ENCODE measurements at places on chromosomes 12 and 14.

DNA sequence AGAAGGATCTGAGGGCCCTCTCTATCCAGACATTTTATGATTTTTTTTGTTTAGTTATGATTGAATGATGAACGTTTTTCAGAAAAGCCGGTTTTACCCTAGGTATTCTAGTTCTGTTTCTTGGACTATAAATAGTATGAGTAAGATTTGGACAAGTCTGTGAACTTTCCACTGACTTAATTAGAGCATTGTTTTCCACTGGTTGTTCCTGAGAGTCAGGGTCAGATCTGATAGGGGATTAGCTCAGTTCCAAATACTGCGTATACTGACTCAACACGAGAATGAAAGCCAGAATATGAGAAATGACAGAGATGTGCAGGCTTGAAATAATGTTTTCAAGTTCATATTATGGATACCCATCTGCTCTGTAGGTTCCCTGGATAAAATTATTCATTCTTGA is 361.6 kb downstream of the AEBP2 start:
- no peak for DNase-seq

- DNase-seq = peak; percentile 63
These were observed 31.5 kb upstream of the LIMA1 start for GRCh38 chr12:50314636-50315312.

DNA sequence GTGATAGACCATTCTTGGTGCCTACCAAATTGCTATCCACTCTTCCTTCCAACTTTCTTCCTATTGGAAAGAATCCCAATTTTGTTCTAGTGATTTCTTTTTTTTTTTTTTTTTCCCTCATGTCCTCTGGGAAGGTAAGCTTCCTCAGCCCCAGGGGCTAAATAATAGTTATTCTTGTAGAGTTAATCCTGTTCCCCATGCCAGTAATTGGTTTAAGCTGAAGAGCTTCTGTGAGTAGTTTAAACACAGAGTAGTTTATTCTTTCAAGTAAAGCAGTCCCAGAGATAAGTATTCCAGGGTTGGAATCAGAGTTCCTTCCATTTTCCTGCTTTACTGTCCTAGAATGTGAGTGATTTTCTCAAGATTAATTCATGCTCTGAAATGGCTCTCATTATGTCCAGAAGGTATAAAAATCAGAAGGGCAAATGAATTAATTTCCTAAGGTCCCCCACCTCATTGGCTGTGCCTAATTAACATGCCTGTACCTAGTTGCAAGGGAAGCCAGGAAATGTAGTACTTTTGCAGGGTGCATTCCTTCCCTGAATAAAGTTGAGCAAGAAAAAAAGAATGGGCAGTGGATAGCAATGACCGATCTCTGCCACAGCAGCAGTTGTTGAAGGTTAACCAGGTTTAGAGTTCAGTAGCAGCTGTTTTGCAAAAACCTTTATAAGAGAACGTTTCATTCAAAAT is 97.8 kb downstream of the PLEKHA5 start:
- DNase-seq = no peak

DNA sequence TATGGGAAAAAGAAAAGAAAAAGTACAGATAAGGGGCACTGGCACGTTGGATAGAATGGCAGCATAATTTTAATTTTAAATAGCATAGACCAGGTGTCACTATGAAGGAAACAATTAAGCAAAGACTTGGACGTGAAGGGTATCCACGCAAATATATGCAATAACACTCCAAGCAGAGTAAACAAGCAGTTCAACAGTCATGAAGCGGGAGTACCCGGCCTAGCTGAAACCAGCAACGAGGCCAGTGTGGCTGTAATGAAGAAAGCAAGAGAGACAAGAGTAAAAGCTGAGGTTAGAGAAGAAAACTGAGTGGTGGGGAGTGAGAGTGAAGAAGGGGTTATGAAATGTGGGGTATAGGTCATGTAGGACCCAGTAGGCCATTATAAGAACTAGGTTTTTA is 85.4 kb downstream of the BCL2L14 start:
- no peak for DNase-seq

DNA sequence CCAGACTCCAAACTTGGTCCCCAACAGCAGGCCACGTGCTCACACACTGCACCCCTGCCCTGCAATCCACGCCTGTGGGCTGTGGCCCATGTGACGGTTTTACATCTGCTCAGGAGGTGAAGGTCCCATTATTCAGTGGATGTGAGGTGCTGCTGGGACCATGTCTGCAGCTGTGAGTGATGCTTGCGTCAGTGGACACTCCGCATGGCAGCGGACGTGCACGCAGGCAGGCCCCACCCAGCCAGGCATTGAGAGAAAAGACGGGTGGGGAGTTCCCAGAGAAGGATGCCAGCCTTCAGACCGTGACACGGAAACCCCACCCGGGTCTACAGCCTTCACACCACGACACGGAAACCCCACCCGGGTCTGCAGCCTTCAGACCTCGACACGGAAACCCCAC is 67.6 kb downstream of the NOC4L start:
- DNase-seq = no peak

DNA sequence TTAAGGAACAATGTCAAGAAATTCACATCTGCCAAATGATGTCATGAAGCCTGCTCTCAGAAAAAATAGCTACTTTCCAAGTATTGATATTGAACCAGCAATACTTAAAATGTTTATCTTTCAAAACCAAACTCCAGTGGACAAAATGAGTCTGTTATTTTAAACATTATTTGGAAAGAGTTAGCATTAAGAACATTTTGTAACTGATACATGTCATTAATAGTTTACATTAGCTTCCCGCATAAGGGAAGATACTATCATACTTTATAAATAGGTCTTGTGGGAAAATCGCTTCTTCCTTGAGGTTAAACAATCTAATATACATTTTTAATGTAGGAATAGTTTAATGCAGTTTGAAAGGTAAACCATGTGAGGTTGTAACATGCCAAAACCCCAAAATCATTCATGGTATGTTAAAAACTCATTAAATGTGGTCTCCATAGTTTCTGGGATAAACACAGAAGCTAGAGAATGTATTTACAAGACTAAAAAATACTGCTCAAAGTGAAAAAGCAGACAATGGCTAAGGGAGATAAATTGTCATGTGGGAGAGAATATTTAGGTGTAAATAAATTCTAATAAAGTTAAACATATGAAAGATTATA is 73.4 kb upstream of the ATP2B1 start:
- DNase-seq = no peak

DNA sequence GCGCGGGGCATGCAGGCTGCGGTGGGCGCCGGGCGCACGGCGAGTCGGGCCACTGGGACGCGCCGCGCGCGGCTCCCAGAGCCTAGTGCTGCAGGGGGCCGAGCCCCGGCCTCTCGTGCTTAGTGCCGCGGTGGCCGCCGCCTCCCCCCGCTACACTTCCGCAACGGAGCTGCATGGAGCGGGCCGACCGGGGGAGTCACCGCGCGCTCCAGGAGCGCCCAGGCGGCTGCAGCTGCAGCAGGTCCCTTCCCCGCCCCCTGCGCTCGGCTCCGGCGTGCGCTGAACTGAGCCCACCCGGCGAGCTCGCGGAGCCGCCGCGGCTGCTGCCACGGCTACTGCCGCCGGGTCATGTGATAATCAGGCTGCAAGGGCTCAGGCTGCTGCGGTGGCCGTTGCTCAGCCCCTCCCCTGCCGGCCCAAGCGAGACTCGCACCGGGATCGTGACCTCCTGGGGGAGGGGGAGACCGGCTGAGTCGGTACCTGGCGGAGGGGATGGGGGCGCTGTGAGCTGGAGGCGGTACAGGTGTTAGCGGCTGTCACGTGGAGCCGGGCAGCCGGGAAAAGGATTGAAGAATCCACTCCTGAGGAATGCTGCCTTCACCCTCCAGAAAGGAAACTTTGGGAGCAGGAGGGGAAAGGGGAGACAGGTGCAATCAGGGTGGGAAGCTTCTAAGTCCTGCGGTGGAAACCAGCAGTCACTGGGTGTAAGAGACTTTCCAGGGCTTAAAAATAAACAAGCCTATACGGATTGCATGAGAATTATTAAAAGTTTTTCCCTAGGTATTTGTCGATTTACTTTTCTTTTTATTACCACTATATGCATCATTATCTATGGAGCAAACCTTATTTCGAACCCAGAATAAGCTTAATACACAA is at the start of gene PPM1H:
Gene PPM1H, minus strand, starts transcription at position 352 of the 876 bp plus-strand sequence. CDS start 414 bp downstream, outside the sequence.
- peak; percentile 41 for DNase-seq

GRCh38 chr14:76753541-76754198 is 7.6 kb upstream of the VASH1 start:
- DNase-seq = no peak

DNA sequence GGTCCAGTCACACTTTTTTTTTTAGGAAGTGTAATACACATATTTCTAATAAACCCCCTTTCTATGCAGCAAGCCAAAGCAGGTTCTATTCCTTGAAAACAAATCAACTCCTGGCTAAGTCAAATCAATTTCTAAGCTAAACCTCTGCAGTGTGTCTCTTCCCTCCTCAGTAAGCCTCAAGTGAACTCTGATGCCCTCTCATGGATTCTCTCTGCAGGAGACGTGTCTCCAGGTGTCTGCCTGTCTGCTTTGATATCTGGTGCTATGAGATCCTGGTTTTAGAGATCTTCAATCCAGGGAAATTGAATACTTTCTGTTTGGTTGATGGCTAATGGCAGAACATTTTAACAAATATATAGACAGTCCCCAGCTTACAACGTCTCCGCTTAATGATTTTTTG is 791.7 kb downstream of the AACS start:
- no peak for DNase-seq

- no peak for DNase-seq
These were observed 12.9 kb upstream of the KRAS start for GRCh38 chr12:25263594-25263993.

GRCh38 chr14:78752518-78753188 is 582.5 kb downstream of the NRXN3 start:
- no peak for DNase-seq

DNA sequence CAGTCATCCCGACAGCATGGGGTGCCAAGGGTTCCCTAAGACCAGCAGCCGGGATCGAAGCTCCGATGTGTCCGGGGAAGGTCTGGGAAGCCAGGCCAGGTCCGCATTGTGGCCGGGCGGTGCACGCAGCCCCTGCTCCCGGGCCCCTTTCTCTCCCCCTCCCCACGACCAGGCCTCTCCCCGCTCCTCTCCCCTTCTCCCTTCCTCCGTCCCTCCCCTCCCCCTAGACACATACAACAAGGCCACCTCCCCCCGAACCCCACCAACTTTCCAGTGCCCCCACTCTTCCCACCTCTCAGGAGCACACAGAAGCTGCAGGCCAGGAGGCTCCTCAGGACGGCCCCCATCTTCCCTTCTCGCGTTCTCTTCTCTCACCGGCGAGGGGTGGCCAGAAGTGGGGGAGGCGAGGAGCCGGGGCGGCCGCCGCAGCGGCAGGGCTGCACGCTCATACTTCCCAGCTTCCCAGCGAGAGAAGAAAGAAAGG is 413 bp downstream of the LRP6 start:
- peak; percentile 6 for DNase-seq

DNA sequence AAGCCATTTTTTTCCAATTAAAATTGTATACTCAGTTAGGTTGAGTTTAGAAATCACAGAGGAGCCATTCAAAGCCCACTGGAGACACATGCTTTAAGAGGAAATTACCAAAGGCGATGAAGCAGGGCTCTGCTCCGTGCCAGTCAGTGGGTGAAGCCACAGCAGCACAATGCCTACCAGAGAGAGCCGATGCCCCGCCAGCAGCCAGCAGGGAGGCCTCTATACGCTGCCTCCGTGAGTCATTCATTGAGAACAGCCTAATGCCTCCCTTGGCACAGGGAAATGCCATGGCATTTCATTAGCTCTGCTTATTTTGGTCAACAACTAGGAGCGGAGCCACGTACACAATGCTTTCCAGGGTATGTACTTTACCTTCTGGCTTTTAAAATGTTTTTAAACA is 197.8 kb upstream of the FRMD6 start:
- peak; percentile 41 for DNase-seq

DNA sequence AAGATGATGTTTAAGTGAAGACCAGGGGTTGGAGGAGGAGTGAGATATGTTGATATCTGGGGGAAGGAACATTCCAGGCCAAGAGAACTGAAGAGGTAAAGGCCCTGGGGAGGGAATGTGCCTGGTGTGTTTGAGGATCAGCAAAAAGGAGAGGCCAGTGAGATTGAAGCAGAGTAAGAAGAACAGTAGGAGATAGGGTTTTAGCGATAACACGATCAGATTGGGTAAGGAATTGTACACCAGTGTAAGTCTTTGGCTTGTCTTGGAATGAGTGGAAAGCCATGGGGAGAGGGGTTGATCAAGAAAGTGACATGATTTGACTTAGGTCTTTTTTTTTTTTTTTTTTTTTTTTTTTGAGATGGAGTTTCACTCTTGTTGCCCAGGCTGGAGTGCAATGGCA is 4.8 kb downstream of the TROAP start:
- no peak for DNase-seq

GRCh38 chr12:27291862-27292261 is 40.8 kb upstream of the BMAL2 start:
- no peak for DNase-seq

DNA sequence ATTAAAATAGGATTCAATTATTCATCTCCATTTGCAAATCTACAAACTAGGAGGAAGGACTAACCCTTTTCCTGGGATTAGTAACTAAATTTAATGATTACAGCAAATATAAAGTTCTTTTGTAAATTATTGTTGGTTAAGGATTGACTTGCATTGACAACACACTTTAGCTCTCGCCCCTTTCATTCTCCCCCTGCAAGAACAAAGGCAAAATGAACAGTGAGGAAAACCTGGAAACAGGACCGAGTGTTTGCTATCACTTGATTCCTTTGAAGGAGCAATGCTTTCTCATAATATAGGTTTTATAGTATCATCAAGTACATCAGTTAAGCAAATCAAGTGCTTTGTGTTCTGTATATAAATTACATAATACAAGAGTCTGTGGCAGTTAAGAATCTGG is 7.4 kb upstream of the COX16 start:
- DNase-seq = no peak

GRCh38 chr12:66048218-66048834 is 82.2 kb downstream of the LLPH start:
- DNase-seq = no peak

GRCh38 chr12:113439606-113440030 is 17.4 kb downstream of the SDSL start:
- DNase-seq = peak; percentile 23

DNA sequence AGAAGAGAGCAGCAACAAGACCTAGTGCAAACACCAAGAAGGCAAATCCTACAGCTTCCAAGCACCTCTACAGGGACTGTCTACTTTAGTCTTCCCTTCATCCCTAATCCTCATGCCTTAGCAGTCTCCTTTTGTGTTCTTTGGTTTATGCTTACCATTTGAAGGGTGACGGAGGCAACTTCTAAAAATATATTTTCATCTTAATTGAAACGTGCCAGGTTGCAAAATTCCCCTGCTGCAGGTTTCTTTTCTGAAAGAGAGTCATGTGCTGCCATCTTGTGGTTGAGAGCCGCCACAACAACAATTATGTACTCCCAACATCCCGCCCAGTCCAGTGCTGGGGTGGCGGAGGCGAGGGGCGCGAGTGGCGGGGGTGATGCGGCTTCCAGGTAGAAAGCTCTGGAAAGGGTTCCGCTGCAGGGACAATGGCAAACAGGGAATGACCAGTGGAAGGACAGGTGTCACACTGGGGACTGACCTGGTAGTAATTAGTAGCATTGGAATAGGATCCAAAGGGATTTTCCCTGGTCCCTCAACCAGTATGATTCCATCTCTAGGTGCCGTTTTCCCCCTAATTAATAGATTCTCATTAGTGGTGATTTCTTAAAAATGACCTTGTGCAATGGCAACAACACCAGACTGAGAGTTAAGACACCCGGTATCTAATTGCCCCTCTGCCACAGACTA is 80.3 kb upstream of the GNG2 start:
- peak; percentile 66 for DNase-seq

- peak; percentile 88 for DNase-seq
These were observed 234.3 kb downstream of the DACT1 start for GRCh38 chr14:58872061-58872460.
